Mammary epithelial cell (primary cell): ENCODE measurements at places on chromosomes 6 and 20. TPM values are rescaled to one million over a fixed set of nuclear protein-coding genes. Genes with fewer than 3 reads are reported as not detected.

The CST4 gene
- total RNA-seq = not detected in 2 replicates

The LAMA4 gene
- 0.35 TPM in 1 of 2 replicates, not detected in the other for total RNA-seq

The LY6G6D gene
- not detected in 2 replicates for total RNA-seq

- DNase-seq = peak; percentile 21
Measured at GRCh38 chr20:47126709-47127108, 229.8 kb downstream of the ZMYND8 start.

The ADGB gene
- total RNA-seq = not detected in 2 replicates

DNA sequence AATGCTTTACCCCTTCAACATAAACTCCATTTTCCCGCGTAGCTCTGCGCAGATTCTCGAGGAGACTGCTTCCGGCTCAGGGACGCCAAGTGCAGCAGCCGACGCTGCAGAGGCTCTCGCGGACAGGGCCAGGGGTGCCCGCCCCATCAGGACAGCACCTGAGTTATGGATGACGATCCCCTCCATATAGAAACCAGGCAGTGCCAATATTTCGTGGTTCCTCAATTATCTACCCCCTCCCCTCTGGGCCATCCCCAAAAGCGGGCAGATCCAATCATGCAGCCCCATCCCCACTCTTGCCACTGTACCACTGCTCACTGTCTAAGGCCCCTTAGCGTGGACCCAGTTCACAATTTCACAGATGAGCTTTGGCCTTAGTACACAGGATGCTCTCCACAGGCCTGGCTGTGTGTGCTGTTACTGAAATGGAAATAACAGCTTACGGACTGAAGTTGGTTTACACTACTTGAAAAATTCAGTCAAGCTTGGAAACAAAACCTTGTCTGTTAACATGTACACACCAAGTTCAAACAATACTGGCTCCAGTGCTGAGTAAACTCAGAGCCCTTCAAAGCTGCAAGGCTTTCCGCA, 74.5 kb downstream of the DACT2 start:
- no peak for DNase-seq

DNA sequence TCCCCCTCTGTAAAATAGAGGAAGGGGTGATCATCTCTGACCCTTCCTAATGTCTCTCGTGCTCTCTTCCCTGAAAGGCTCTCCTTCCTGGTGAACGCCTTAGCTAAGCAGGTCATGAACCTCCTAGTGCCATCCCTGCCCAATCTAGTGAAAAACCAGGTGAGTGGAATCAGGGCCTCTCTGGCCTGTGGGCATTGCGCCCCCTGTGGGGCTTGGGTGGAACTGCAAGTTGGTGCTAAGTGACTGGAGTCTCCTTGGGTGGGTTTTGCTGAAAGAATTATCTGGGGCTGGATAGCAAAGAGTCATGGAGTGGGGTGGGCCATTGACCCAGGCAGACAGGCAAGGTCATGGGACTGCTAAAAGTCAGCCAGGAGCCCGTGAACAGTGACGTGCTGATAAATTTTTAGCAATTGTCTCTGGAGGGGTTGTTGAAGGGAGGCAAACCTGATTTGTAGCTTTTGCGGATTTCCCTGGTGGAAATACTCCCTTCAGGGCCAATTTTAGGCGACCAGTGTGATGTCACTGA, 8.9 kb downstream of the BPIFB1 start:
- DNase-seq = peak; percentile 17

The TUBB2B gene
- total RNA-seq = 31.8 TPM

The DEFB124 gene
- total RNA-seq = not detected in 2 replicates

GRCh38 chr20:48738094-48738398, 89.8 kb downstream of the PREX1 start:
- DNase-seq = no peak

DNA sequence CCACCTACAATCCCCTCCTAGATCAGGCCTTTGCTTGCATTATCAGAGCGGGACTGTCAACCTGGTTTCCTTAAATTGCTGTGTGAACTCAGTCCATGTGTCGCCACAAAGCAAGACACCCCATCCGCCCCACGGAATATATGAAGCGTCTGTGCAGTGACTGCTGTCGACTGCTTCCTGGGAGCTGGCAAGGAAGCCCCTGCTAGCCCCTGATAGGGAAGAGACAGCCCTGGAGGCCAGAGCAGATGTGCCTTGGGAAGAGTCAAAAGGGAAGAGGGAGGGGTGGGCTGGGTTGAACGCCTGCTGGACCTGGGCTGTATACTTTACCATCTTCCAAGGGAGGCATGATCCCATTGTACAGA, 44.1 kb upstream of the APCDD1L start:
- no peak for DNase-seq

- peak; percentile 90 for DNase-seq
Measured at GRCh38 chr20:20520776-20521175, 152.9 kb downstream of the INSM1 start.

DNA sequence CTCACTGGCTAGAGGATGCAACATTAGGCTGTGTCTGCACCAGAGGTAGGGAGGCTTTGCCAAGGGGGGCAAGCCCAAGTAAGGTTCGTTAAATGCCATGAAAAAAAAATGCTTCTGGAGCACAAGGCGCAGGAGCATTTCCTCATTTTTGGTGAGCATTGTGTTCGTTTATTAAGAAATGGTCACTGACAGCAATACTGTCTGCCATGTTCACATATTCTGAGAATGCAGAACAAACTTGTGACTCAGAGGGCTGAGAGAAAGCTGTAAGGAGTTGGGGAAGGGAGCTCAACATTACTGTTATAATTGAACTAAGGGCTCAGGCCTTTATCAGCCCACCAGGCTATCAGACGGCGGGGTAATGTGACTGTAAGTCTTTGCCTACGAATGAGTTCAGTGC, 465.4 kb upstream of the BTBD3 start:
- peak; percentile 37 for DNase-seq

The CRISP2 gene
- total RNA-seq = not detected

- no peak for DNase-seq
Measured at GRCh38 chr6:133817460-133818047, 71.4 kb upstream of the TCF21 start.

- peak; percentile 20 for DNase-seq
Measured at GRCh38 chr6:43838276-43839036, 68.4 kb downstream of the VEGFA start.

- peak; percentile 48 for DNase-seq
Measured at GRCh38 chr20:17556837-17557674, 12.8 kb upstream of the DSTN start.

- DNase-seq = no peak
Measured at GRCh38 chr6:16894301-16894700, 133.0 kb upstream of the ATXN1 start.

The PPP1R10 gene
- total RNA-seq = 60.7 TPM

DNA sequence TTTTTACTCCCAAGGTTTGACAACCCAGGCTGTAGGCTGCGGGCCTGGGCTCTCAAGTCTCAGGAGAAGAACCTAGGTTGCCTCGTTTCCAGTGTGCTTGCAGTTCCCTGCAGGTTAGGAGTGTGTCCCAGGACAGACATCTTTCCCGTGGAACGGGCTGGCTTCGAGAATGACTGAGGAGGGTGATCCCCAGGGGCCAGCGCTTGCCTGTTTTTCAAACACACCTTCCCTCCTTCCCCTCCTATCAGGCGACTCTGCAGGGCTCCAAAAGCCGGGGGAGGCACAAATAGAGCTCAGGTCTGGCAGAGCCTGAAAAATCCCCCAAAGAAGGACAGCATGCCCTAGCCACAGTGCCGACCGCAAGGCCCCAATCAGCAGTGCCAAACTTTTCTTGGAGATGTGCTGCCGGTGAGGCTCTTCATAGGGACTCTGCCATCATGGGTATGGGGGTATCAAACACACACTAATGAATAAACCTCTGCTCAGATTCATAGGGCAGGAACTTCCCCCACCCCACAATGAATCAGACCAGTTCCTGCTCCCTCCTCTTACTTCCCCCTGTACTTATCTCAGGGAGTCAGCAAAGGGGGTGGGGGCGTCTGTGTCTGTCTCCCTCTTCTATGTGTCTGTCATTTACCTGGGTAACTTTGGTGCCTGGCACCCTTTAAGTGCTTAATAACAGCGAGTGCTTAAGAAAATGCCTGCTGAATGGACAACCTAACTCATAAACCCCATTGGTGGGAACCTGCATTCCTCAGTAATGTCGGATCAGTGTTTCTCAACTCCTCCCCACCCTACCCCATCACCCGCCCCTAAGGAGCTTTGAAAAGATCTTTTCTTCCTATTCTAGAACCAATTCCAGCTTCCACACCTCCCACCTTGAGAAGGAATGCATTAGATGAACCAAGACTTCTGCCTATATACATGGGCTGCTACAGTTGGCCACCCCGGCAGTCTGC, 1.6 kb downstream of the KCNG1 start:
- DNase-seq = peak; percentile 31

DNA sequence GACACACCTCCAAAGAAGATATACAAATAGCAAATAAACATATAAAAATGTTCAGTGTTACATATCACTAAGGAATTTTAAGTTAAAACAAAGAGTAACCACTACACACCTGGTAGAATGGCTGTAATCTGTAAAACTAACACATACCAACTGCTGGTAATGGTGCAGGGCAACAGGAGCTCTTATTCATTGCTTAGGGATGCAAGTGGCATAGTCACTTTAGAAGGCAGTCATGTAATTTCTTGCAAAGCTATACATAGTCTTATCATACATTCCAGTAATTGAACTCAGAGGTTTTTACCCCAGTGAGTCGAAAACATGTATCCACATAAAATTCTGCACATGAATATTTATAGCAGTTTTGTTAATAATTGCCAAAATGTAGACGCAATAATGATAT, 906.8 kb upstream of the CITED2 start:
- DNase-seq = peak; percentile 74

DNA sequence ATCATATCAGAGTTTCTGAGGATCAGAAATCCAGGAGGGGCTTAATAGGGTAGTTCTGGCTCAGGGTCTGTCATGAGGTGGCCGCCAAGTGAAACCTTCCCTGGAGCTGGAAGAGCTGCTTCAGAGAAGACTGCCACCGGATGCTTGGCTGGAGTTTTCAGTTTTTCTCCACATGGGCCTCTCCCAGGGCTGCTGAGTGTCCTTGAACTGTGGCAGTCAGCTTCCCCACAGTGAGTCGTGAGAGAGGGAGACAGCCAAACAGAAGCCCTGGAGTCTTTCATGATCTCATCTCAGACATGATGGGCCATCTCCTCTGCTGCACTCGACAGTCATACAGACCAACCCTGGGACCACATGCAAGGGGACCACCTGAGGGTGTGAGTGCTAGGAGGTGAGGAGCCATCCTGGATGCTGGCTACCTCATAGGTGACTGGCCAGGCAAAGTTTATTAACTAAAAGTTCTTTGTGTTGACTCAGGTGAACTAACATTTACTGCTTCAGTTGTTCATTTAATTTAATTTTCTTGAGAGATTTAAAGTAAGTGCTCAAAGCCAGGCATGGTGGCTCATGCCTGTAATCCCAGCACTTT, 71.5 kb downstream of the SHLD1 start:
- no peak for DNase-seq

DNA sequence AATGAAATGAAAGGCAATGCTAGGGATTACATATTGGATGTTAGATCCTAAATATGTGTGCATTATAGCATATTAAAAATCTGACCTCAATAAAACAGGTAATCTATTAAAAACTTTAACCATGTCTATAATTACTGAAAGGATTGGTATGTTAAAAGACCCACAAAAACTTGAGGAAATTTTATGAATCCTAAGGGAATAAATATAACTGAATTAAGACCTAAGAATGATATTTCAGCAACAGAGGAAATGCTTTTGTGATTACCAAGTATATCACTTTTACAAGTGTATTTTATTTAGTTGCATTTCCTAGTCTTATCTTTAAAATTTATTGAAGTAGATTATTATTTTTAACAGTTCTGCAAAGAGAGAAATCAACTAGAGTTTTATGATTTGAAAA, 571.5 kb downstream of the HDGFL1 start:
- DNase-seq = no peak

- no peak for DNase-seq
Measured at GRCh38 chr20:46355778-46356177, 47.5 kb upstream of the CDH22 start.

The ULBP1 gene
- 5.2 and 13.0 TPM in 2 replicates for total RNA-seq

DNA sequence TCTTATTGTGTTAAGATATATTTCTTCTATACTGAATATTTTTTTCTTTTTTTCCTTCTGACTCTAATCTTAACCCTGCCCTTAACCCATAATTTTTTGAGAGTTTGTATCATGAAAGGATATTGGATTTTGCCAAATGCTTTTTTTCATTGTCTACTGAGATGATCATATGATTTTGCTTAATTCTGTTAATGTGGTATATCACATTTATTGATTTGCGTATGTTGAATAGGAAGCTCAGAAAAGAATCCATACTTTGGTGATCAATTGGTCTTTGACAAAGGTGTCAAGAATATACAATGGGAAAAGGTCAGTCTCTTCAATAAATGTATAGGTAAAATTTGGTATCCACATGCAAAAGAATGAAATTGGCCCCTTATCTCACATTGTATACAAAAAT, 588.8 kb upstream of the ADGRB3 start:
- DNase-seq = no peak

- no peak for DNase-seq
Measured at GRCh38 chr6:142935553-142936517, 9.1 kb downstream of the HIVEP2 start.

DNA sequence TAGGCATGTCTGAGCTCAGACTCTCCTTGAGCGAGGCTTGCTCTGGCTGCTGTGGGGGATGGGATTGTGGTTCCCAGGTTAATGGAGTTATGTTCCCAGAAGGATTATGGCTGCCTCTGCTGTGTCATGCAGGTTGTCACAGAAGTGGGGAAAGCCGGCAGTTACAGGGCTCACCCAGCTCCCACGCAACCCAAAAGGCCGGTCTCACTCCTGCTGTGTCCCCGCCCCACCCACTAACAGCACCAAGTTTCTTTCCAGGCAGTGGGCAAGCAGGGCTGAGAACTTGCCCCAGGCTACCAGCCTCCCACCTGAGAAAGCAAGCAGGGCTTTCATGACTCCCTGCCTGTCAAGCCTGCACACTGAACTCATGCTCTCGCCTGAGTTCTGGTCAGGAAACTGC, 750.5 kb downstream of the FRK start:
- peak; percentile 35 for DNase-seq

The FITM2 gene
- 10.3 TPM for total RNA-seq
